ENCODE measurements at places on chromosomes 3 and 15. TPM values are rescaled to one million over a fixed set of nuclear protein-coding genes. Genes with fewer than 3 reads are reported as not detected.
A peak's percentile ranks its signal among the peaks of the same experiment; 100 is the strongest.

DNA sequence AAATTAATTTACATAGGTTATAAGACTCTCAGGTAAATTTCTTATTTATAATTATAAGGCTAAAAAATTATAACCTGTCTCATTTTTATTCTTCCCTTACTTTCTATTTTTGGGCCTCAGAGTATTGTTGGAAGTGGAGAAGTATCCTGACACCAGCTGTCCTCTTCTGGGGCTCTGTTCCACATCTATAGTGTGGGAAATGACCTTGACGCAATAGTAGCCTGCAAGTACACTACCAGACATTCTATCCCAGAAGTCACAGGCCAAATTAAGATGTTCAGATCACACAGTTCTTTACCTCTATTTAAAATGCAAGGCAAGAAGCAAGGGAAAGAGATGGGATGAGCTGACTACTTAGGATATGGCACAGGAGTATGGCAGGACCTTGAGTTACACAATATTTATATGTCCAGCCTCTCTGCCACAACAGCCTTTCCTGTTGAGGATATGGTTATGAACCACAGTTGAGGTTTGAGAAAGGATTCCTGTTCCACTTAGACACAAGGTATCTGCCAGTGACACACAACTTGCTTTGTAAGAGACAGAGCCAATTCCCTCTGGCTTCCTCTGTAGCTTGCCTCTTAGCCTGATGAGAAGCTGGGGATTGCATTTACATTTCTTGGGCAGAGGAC, 158.0 kb upstream of the IL12A start:
- no peak overlapping the region for H3K4me3 ChIP-seq
- H3K27me3 ChIP-seq, result no peaks in the 10 kb centered on the region
- H3K4me1 ChIP-seq, result peaks cover 8% of the 10 kb centered on the region
- no peak for DNase-seq
- no peak overlapping the region for H3K27ac ChIP-seq

GRCh38 chr3:73280746-73281145, 219.3 kb downstream of the EBLN2 start:
- no peaks in the 10 kb centered on the region for H3K4me1 ChIP-seq
- H3K36me3 ChIP-seq, result no peaks in the 10 kb centered on the region
- no peak overlapping the region for H3K4me3 ChIP-seq
- no peaks in the 10 kb centered on the region for H3K27me3 ChIP-seq
- DNase-seq, result no peak

DNA sequence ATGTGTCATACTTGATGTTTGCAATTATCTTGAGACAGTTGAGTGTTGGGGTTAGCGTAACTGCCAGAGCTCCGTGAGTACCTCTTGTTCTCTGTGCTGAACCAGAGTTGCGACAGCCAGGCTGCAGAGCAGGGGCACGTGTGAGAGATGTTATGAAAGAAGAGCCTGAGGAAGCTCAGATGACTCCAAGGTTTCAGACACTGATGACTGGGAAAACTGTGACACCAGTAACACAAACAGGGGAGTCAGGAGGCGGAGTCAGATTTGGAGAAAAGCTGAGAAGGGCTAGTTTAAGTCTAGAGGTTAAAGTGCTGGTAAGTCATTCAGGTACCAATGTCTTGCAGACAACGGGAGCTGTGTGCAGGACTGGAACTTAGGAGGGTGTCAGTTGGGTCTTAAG, 45.0 kb downstream of the BLM start:
- no peak overlapping the region for H3K27ac ChIP-seq
- H3K4me3 ChIP-seq, result no peak overlapping the region
- no peaks in the 10 kb centered on the region for H3K27me3 ChIP-seq
- DNase-seq, result no peak

Gene HESX1
- total RNA-seq, result not detected

Gene CLDN1
- 51.7 TPM for total RNA-seq

GRCh38 chr3:197212290-197212689, 86.1 kb downstream of the DLG1 start:
- DNase-seq, result no peak
- H3K36me3 ChIP-seq, result no peaks in the 10 kb centered on the region
- no peaks in the 10 kb centered on the region for H3K27me3 ChIP-seq
- H3K27ac ChIP-seq, result no peak overlapping the region
- H3K4me1 ChIP-seq, result peaks cover 11% of the 10 kb centered on the region
- no peak overlapping the region for H3K4me3 ChIP-seq

Gene PAK2
- total RNA-seq, result 42.0 TPM

DNA sequence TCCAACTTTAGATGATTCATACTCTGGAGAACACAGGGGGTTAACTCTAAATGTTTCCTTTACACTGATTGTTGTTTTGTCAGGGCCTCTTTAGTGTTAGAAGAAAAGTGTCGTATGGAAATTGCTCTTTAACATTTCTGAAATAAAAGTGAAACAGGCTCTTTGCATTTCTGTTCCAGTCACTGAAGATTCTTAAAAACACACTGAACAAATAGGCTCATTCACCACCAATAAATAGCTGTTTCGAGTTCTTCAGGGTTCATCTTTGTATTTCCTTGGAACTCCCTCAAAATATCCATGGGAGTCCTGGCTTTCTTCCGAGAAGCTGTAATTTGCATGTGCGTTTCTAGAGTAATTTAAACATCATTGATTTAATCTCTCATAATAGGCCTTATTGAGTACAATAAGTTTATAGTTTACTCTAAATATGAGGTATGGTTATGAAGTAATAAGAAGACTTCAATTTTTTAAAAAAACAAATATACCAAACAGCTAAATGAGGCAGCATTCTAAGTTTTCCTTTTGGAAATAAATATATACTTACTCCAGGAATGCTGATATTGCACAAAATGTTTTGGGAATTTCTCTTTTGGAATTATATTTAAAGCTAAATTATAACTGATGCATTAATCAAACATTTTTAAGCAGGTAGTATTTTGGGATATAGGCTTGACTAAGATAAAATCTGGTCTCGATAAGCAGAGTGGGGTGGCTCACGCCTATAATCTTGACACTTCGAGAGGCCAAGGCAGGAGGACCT, 327.4 kb downstream of the EPHA3 start:
- H3K36me3 ChIP-seq, result no peaks in the 10 kb centered on the region
- no peak for DNase-seq
- H3K4me3 ChIP-seq, result no peak overlapping the region
- H3K27ac ChIP-seq, result no peak overlapping the region
- no peaks in the 10 kb centered on the region for H3K27me3 ChIP-seq
- no peaks in the 10 kb centered on the region for H3K4me1 ChIP-seq

Gene CATSPER2
- total RNA-seq, result 2.4 TPM

GRCh38 chr3:160003520-160004128, 15.0 kb downstream of the IL12A start:
- no peak for DNase-seq
- H3K4me3 ChIP-seq, result no peak overlapping the region
- H3K27ac ChIP-seq, result no peak overlapping the region
- H3K27me3 ChIP-seq, result no peaks in the 10 kb centered on the region
- H3K36me3 ChIP-seq, result no peaks in the 10 kb centered on the region
- H3K4me1 ChIP-seq, result no peaks in the 10 kb centered on the region

GRCh38 chr3:88444251-88444650, 294.5 kb downstream of the C3orf38 start:
- DNase-seq, result no peak
- H3K27ac ChIP-seq, result no peak overlapping the region
- no peaks in the 10 kb centered on the region for H3K36me3 ChIP-seq
- no peaks in the 10 kb centered on the region for H3K27me3 ChIP-seq

DNA sequence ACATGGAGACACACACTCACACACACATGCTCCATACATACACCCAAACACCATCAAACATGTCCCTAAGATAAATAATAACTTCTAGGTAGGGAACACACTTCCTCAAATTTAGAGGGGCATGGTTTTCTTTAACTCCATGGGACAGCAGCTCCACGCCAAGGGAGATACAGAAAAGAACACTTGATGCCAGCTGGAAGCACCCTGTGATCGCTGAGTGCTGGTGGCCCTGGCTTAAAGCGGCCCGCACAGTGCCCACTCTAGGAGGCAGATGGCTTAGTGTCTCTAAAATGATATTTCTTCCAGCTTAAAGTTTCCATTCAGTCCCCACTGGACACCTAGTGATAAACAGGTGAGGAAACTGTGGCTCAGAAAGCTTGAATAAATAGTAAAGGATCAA, 232.9 kb downstream of the UACA start:
- H3K4me3 ChIP-seq, result no peak overlapping the region
- no peak overlapping the region for H3K27ac ChIP-seq
- H3K36me3 ChIP-seq, result no peaks in the 10 kb centered on the region
- no peak for DNase-seq

GRCh38 chr3:168250415-168250861, 154.7 kb upstream of the GOLIM4 start:
- DNase-seq, result no peak
- H3K27me3 ChIP-seq, result no peaks in the 10 kb centered on the region

DNA sequence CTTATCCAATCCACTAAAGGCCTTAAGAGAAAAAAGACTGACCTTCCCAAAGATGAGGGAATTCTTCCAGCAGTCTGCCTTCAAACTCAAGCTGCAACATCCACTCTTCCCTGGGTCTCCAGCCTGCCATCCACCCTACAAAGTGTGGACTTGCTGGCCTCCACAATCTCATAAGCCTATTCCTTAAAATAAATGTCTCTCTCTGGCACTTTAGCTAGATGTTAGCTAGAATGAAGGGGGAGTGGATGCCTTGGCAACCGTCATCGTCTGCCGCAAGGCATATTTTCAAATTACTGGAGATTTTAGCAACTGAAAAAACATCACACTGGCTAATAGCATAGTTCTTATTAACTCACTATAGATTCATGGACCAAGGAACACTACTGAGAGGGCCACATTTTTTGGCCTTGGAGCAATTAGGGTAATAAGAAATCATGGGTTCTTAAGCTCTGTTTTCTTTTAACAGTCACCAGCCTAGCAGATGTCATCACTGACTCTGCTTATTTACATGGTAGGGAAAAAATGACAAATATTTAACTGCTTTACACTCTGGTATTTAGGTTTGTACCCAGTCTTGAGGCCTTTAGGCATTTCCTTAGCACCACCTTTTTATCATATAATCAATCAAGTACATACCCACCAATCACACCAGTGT, 245.3 kb downstream of the MYRIP start:
- H3K4me1 ChIP-seq, result no peaks in the 10 kb centered on the region
- no peak for DNase-seq
- no peaks in the 10 kb centered on the region for H3K36me3 ChIP-seq
- H3K4me3 ChIP-seq, result no peak overlapping the region
- H3K27me3 ChIP-seq, result no peaks in the 10 kb centered on the region
- H3K27ac ChIP-seq, result no peak overlapping the region

GRCh38 chr3:169750665-169751064, 14.2 kb downstream of the TERC start:
- no peak overlapping the region for H3K27ac ChIP-seq
- no peaks in the 10 kb centered on the region for H3K27me3 ChIP-seq
- no peak for DNase-seq
- no peaks in the 10 kb centered on the region for H3K36me3 ChIP-seq
- no peaks in the 10 kb centered on the region for H3K4me1 ChIP-seq
- H3K4me3 ChIP-seq, result no peak overlapping the region

Gene SLC2A2
- not detected for total RNA-seq

Gene ADGRG7
- total RNA-seq, result not detected

Gene WDR72
- 0.73 TPM for total RNA-seq

Gene IL17RB
- total RNA-seq, result 0.47 TPM

- H3K36me3 ChIP-seq, result peaks cover 3% of the 10 kb centered on the region
- peak within 1 kb of the TSS; percentile 75 for H3K4me3 ChIP-seq
- no peaks in the 10 kb centered on the region for H3K27me3 ChIP-seq
- DNase-seq, result peak; percentile 39
- peaks cover 7% of the 10 kb centered on the region for H3K4me1 ChIP-seq
These were observed at the start of gene ZNF621 for GRCh38 chr3:40524568-40525285. ZNF621 (plus strand) TSS chr3:40524960; CDS start chr3:40525841, 881 bp downstream.

Measured in esophagus squamous epithelium (tissue), 5 donors.